PC-3 (cell line): ENCODE measurements at places on chromosomes 16 and 17.

DNA sequence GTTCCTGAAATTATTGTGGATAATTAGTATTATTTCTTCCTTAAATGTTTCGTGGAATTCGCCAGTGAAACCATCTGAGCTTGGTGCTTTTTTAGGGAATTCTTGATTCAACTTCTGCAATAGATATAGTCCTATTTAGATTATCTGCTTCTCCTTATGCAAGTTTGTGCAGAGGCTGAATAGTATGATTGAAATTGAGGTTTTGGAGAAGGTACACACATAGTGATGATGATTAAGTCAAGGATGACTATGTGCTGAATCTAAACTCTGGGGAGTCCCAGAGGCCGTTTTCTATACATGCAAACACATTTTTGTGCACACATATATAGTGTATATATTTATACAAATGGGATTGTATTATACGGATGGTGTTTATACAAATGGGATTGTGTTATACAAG is 5.2 kb upstream of the MYH4 start:
- DNase-seq, result no peak

GRCh38 chr16:83211711-83212110 is 584.9 kb downstream of the CDH13 start:
- DNase-seq, result no peak

DNA sequence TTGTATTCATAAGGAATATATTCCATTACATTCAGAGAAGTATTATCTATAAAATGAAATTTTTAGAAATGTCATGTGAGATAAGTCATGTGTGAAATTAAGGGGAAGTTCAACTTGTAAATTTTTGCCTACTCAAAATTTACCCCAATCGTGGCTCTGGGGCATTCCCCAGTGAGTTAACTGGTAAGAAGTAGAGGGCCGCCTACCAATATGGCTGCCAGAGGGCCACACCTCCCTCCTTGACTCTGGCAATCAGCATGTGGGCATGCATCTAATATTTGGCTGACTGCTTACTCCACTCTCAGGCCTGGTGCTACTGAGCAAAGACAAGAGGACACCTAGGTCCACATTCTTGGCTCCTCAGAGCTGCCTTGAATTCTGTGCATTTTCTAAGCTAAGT is 39.7 kb upstream of the CNTNAP4 start:
- DNase-seq, result no peak

DNA sequence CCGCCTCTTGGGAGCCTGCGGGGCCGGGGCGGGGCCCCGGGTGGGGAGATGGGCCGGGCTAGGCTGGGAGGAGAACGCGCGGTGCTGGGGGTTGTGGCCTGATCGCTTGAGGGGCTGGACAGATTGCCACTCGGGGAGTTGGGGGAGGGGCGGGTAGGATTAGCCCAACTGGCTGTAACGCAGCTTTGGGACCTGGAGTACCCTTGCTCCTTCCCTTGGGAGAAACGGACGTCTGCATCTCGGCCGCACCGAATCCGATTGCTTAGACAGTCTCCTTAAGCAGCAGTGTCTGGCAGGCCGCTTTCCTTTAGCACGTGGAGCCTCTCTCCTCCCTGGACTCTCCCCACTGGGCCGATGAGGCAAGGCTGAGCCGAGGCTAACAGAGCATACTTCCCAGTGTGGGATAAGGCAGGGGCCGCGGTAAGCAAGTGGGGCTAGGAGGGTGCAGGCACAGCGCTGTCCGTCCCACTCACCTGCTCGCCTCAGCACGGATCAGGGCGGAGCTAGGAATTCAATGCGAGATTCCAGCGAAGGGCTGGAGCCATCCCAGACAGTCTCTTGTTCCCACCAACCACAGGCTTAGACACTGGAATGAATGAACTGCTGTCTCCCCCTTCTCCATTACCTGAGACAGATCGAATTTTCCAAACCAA is 540 bp upstream of the ACLY start:
- peak; percentile 61 for DNase-seq

DNA sequence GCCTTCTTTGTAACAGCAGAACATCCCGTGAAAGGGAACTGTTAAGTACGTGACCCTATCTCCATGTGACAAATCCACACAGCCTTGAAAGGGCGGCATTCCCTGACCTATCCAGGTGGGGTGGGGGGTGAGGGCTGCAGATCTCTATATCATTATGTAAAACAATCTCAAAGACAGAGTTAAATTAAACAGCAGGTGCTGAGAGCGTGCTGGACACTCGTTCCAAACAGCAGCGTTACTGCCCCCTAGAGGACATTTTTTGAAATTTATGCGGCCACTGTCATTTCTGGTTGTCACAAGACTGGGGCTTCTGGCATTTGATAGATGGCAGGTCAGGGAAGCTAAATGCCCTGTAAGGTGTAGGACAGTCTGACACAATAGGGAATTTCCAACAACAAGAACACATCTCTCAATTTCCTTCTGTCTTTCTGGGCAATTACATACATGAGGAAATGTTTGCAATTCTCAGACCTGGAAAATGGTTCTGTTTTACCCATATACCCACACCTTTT is 6.7 kb upstream of the SLC25A39 start:
- DNase-seq, result peak; percentile 97

DNA sequence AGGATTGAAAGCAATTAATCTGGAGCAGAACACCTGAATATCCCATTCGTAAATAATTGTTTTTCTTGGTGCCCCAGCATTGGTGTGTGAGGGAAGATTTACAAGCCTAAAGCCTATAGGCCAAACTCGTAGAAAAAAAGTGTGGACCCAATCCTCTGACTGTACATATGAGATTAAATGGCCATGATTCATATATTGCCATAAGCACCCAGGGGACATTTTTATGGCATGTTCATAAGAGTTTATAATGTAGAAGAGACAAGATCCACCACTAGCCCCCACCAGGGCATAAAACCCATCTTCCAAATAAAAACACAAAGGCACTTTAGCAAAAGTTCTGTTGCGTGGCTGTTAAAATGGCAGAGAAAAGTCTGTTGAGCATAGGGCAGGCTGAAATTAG is 15.5 kb upstream of the SALL1 start:
- DNase-seq, result no peak

DNA sequence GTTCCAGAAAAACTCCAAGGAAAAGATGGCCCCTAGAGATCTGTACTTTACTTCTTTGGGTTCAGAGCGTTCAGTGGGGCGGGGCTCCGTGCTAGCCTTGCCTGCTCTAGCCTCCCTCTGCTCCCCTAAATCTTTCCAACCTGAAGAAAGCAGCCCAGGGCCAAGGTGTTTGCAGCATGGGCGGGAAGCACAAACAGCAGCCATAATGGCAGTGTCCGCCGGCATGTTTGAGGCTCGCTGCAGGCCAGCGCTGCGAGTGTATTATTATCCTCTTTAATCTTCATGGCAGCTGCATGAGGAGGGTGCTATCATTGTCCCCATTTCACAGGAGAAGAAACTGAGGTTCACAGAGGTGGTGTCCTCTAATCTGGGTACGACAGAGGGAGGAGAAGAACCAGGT is 10.4 kb downstream of the CALB2 start:
- DNase-seq, result no peak

DNA sequence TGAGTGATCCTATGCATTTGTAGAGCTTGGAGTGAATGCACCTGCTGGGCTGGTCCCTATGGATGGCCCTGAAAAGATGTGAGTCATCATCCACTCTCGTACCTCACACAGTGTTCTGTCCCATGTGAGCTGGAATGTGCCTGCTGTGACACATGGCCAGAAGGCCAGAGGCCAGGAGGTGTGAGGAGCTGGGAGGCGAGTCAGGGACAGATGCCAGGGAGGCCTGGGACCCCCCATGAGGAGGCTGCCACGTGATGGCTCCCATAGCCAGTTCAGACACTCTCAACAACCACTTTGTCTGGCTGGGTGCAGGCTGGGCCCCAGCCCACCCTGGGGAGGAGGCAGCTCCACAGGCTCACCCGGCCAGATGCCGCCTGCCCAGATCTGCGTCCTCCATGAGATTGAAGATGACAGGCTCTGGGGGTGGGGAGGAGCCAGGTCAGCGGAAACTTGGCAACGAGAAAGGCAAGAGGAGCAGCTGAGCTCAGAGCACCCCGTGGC is 168.8 kb downstream of the C16orf78 start:
- no peak for DNase-seq

DNA sequence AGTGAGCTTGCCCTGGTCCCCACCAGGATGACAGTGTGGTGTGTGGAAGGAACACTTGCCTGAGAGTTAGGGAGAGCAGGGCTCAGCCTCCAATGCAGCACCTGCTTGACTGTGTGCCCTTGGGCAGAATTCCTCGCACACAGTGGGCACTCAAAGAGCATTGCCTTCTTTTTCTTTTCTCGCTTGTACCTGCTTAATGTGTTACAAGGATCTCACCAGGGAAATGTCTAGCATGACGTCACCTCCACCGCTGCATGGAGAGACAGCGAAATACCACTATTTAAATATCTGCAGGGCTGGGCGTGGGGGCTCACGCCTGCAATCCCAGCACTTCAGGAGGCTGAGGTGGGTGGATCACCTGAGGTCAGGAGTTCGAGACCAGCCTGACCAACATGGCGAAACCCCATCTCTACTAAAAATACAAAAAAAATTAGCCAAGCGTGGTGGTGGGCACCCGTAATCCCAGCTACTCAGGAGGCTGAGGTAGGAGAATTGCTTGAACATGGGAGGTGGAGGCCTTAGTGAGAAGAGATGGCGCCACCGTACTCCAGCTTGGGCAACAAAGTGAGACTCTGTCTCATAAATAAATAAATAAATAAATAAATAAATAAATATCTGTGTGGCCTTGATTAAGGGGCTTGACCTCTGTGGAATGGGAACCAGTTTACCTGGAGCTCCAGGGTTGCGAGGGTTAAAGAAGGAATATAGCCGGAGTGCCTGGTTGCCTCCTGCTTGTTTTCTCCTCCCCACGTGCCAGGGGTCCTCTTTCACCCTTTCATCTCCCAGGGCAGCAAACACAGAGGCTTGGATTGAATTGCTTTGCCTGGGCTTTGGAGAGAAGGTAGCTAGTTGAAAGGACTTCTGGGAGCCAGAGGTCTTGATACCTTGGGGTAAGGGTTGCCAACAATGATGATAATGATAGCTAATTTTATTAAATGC is 16.3 kb downstream of the SNX29 start:
- no peak for DNase-seq
